Stimulated activated CD4-positive, alpha-beta T cell treated with anti-CD3 and anti-CD28 coated beads, TNF-alpha, amount 100 ng/mL, for 24 hours (primary cell): ENCODE measurements at places on chromosomes 12 and 14.

- DNase-seq: no peak
Measured at GRCh38 chr12:103667125-103667524, 80.1 kb downstream of the STAB2 start.

GRCh38 chr14:76820700-76821099 lies 5.5 kb upstream of the LRRC74A start:
- no peak for DNase-seq

DNA sequence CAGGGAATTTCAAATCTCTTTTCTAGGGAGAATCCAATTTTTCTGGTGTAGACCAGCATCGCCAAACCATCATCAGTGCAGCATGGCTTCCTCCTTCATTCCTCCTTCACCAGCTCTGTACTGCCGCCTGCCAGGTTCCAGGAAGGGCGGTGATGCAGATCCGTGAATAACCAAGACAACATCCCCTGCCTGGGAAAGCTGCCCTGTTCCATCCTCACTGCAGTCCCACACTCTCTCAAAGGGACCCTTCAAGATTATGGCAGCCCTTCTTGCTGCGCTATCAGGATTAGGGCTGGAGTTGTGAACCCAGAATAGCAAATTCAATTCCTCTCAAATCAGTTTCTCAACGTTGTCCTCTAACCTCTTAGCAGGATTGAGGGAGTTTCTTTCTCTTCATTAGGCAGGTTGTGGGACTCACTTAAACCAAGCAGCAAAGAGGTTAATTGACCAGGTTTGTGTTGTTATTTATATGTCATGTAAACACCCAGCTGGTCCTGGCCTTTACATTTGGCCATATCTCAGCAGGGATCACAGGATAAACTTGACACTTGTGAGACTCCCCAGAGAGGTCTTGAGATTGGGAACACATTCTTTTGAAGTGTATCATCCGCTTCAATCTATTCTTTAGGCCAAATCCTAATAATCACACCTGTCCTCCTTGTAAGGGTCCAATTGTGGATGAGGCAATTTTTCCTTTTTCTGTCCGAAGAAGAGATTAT lies 26.2 kb downstream of the TMEM30B start:
- no peak for DNase-seq

DNA sequence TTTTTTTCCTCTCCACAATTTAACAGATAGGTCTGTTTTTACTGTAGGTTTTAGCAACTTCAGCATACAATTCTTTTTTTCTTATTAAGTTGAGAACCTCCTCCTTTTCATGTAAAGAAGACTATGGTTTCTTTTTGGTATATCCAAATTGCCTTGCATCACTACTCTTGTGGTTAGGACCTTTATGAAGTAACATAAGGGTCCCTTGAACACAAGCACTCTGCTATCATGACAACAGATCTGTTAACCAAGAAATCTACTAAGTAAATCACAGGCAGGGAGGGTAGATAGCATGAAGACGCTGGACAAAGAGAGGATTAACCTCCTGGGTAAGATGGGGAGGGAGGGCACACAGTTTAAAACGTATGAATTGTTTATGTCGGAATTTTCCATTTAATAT lies 380.6 kb downstream of the CCDC91 start:
- DNase-seq: no peak

- DNase-seq: no peak
Measured at GRCh38 chr12:102462795-102463465, 17.4 kb downstream of the IGF1 start.

DNA sequence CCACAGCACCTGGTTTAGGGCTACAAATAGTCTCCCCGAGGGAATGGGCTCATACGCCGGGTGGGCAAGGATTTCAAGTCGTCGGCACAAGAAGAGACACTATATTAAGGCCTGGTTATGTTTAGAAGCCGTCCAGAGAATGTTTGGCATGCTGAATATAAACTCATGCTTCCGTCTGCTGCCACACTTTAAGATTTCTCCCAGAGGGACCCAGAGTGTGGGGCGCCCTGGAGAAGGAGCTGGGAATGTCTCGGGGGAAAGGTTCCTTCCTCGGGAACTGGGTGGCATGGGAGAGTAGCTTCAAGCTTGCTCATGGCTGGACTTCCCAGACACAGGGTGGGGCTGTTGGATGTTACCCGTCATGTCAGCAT lies 295.7 kb downstream of the CACNA1C start:
- no peak for DNase-seq

DNA sequence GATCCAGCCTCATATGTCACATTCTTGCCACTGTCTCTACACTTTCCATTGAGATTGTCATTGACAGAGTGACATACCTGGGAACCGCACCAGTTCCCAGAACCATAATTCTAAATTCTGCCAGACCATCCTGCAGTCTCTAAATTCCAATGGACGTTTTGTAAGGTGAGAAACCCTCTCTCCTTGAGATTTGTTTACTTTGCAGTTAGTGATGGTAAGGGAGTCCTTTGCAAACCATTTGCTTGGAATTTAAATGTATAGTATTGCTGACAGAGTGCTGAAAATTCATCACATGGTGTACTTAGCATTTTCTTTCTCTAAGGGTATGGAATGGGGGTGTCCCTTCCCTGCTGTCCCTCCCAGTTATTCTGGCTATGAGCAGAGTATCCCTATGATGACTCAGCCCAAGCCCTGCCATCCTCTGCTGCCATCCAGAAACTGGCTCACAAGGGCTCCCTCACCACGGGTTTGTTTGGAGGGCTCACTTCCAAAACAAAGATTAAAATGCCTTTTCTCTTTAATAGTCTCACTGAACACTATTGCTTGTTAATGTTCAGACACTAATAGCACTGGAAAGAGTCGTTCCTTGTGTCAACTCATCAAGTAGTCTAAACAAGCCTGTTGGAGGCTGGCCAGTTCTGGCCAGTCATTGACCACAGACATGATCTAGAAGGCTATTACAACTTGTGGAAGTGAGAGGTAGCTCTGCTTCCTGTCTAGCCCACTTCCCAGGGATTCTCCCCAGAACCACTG lies 129.0 kb upstream of the HMGA2 start:
- DNase-seq: no peak

DNA sequence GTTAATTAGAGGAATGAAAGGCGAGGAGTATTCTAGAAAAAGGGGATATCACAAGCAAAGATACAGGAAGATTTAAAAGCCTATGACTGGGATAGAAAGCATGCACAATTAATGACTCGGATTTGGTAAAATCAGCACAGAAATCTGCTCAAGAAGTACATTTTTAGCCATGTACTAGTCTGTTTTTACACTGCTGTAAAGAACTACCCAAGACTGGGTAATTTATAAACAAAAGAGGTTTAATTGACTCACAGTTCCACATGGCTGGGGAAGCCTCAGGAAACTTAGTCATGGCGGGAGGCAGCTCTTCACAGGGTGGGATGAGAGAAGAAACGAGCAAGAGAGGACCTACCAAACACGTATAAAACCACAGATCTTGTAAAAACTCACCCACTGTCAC lies 716.3 kb upstream of the MDGA2 start:
- DNase-seq: no peak

GRCh38 chr12:5535541-5535940 lies 103.6 kb downstream of the NTF3 start:
- DNase-seq: no peak

DNA sequence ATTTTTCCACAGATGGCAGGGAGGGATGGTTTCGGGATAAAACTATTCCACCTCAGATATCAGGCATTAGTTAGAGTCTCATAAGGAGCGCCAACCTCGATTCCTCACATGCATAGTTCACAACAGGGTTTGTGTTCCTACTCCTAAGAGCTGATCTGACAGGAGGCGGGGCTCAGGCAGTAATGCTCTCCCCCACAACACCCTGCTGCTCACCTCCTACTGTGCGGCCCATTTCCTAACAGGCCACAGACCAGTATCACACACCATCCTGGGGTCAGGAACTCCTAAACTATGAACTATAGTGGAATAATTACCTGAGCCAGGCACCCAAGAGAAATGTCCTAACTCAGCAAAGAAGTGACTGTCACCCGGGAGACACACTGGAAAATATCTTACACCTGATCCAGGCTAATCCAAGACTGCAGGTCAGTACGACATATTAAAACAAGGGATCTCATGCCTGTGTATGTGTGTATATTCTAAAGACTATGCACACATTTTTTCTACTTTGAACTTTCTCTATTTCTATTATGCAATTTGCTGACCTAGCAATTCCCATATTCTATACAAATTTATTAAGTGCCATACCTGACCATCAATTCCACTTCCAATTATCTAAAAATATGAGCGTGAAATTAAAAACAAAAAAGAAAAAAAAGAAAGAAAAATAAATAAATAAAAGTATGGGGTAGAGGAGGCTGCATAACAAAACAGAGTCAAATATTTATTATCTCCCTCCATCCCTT lies 4.7 kb downstream of the NAA25 start:
- DNase-seq: no peak

DNA sequence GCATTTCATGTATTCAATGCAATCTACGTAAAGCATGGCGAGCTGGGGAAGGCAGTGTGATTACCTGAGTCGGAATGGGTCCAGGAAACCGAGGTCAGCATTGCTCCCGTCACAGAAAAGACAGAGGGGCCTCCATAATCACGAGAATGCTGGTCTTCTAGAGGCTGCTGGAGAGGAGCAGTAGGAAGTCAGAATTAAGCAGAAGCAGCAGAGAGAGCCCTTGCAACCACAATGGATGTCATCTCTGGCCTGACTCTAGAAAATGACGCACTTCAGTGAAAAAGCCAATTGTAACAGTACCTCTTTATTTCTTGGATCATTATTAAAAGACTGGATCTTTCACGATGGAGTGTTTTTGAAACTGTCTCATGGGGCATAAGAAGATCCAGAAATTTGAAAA lies 69.5 kb upstream of the FOXN3 start:
- DNase-seq: no peak

DNA sequence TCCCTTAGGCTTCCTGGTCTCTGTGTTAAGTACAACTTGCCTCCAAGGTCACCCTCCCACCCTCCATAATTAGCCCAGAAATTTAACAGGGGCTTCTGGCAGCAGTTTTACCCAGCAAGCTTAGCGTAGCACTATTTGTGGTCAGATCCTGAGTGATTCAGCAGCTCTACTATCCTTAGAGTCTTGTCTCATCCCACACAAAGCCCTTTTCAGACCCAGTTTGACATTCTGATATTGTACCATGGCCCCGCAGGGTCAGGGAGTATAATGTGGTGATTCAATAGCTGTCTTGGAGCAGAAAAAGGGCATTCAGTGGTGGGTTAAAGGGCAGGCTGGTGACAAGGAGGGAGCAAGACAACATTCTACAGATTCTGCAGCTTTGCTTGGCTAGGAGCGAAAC lies 153.8 kb upstream of the DDHD1 start:
- DNase-seq: no peak

DNA sequence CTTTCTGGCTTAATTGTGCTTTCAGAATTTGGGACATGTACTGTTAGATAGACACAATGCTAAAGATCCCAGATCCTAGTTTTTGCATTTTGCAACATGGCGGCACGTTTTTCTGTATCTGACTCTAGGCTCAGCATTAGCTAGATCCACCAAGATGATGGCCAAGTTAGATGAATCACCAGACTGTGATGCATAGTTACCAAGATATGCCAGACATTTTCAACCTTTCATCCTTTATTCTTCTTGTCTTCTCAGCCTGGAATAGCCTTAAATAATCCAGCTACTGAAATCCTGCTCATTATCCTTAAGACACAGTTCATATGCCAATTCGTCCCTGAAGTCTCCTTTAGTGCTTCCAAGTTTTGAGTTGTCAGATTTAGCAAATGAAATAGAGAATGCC lies 144.9 kb upstream of the CRY1 start:
- DNase-seq: no peak

DNA sequence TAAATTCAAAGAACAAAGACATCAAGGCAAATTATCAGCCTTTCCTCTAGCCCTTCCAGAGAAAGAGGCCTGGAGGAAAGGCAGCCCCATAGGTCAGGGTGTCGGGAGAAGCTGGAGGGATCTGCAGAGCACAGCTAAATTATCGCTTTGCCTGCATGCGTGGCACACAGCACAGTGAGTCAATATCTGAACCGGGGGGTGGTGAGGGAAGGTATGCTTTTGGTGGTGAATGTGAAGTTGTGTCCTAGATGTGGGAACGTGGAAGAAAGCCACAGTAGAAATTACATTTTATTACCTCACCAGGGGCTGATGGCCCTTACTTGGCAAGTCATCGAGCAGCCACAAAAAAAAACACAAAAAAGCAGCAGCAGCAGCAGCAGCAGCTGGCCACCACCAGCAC lies 243.2 kb downstream of the EGLN3 start:
- no peak for DNase-seq

DNA sequence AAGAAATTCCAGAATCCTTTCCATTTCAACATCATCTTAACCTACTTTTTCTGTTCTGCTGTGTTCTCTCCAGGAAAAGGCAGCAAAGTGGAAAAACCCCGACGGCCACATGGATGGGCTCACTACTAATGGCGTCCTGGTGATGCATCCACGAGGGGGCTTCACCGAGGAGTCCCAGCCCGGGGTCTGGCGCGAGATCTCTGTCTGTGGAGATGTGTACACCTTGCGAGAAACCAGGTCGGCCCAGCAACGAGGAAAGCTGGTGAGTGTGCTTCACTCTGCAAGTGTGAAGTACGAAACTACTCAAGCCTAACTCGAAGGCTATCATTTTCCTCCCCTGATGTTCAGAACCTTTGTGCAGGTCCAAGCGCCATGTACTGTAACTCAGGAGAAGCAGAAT lies 172.0 kb downstream of the PELI2 start:
- no peak for DNase-seq

DNA sequence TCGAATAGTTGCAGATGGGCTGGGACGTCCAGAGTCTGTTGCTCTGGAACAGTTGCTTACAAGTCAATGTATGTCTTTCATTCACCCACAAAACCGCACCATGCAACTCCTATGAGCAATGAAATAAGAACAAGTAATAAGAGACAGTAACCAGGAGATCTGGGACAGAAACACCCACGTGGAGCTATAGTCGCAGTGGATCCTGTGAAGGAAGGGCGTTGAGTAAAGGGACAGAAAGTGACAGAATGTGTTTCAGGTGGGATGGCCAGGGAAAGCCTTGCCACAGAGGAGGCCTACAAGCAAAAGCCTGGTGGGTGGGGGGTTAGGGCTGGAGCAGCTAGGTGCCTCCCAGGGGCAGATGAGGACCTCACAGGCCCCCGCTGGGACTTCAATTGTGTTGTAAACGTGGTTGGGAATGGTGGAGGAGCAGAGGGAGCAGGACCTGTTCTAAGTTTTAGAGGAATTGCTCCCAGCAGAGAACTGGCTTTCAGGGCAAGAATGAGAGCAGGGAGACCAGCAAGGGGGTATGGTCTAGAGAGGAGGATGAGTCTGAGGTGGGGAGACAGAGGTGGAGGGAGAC lies 86.7 kb upstream of the FZD10 start:
- DNase-seq: no peak

DNA sequence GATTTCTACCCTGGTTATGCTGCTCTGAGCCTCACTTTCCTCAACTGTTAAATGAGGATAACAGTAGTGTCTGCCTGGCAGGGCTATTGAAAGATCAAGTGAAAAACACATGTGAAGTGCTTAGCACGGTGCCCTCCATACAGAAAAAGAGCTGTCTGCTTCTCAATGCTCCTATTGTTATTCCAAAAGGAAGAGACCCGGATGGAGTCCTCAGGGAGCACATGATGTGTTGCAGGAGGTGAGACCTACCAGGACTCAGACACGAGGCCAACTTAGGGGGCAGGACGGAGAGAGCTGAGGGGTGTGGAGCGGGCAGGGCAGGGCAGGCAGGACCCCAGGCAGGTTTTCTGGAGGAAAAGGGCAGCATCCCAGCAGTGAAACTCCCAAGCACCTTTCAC lies 8.9 kb downstream of the FAIM2 start:
- no peak for DNase-seq
